ENCODE measurements at places on chromosomes 2 and 18.
A peak's percentile ranks its signal among the peaks of the same experiment; 100 is the strongest.

DNA sequence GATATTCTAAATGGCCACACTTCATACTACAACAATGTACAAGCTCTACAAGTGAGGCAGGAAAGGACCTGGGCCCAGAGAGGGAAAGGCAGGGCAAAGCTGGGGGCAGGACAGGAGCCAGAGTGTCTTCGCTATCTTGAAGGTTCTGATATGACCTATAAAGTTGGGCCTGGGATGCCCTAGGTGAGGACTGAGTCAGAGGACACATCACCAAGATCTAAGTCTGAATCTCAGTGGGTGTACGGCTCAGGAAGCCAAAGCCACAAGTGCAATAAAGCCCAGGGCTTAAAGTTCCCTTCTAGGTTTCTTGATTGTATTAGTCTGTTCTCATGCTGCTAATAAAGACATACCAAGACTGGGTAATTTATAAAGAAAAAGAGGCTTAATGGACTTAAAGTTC lies 219.1 kb downstream of the ALK start:
- no peak for DNase-seq

DNA sequence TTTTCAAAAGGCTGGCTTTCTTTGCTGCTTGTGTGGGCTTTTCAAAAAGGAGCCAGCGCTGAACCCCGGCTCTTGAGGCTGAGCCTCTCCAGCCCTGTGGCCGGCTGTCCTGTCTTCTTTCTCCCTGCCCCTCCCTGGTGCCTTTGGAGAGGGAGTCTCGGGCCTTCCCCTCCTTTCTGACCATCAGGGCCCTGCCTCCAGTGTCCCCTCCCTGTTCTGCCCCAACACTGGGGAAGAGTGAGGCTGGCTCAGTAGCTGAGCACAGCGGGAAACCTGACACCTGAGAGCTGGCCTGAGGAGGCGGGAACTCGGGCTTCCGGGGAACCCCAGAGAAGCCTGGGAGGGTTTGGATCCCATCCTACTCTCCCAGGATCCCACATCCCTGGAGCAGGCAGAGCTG lies 232.1 kb downstream of the LOXHD1 start:
- DNase-seq = no peak

GRCh38 chr2:111126581-111126980 lies 5.9 kb downstream of the BCL2L11 start:
- no peak for DNase-seq

DNA sequence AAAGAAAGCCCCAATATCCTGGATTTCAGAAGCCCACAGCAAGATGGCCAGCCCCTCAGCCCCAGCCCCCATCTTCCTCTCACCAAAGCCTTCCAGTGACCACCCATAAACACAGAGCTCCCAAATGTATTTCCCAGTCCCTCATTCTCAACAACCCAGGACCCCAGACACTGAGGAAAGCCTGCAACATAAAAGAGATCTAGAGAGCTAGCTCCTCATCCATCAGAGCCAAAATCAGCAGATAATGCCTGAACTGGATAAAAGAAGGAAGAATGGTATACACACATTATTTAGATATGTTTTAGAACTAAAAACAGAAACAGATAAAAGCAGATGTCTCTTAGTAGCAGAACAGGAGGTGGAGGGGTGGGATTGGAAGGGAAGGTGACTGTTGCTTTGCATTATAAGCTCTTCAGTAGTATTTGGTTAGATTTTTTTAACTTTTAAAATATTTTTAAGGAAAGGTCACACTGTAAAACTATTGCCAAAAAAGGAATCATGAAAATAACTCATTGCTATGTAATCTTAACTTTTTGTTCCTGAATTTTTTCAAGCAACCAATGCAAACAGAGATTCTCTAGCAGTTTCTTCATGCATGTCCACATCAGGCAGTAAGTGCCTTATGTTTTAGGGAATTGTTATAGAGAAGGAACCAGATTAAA lies 144.2 kb upstream of the PKDCC start:
- DNase-seq = no peak

DNA sequence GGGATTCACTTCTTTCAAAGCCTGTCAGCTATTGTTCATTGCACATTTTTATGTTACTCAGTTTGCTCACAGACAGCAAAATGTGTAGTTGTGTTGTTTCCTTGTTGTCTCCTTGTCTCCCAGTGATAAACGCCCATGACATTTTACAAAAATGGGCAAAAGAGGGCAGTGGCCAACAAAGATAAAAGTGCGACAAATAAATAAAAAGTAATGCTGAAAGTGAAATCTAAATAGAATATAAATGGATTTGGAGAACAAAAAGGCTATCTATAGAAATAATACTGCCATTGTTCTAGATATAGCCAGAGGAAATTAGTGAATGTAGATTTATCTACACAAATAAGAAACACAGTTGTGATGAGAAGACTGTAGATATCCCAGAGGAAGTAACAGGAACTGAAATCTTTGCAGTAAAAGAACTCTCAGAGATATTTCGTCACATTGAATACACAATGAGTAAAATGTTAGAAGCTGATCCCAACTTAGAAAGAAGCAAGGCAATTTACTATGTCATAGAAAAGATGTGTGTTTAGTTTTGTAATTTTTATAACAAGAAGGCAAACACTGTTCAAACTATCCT lies 1186.2 kb upstream of the FAM98A start:
- no peak for DNase-seq

GRCh38 chr2:71426721-71427120 lies 26.6 kb upstream of the DYSF start:
- no peak for DNase-seq

DNA sequence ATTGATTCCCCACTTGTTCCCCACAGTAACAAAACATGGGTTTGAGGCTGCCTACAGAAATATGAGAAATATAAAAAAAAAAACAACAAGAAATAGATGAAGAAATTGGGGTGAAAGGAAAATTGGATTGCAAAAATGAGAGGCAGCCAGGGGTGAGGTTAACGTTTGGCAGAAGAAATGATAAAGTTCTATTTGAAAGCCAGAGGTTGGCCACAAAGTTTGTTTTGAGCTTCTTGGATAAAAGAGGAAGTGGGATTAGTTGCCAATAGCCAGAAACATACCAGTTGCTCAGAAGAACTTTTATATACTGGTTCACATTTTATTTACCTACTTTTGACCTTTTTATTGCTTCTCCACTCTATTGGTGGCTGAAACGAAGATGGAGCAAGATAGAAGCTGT lies 67.5 kb downstream of the FASTKD2 start:
- no peak for DNase-seq

DNA sequence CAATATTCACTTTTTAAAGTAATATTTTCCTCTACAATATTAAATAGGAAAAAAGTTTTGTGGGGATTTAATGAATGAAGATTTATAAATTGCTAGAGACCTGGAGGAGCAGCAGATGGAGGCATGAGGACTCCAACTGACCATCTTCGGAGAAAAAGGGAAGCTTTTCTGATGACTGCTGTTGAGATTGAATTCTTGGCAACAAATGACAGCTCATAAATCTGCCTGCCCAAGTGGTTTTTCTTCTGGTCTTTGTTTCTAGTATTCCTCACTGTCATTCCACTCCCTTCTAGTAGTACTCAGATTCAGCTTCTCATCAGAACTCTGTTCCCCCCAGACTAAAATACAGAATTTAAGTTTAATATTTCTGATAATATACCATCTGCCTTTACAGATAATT lies 157.0 kb downstream of the EML6 start:
- DNase-seq = peak; percentile 47

- DNase-seq = no peak
Observed at GRCh38 chr2:102142829-102143449, 393 bp downstream of the IL1R1 start.

DNA sequence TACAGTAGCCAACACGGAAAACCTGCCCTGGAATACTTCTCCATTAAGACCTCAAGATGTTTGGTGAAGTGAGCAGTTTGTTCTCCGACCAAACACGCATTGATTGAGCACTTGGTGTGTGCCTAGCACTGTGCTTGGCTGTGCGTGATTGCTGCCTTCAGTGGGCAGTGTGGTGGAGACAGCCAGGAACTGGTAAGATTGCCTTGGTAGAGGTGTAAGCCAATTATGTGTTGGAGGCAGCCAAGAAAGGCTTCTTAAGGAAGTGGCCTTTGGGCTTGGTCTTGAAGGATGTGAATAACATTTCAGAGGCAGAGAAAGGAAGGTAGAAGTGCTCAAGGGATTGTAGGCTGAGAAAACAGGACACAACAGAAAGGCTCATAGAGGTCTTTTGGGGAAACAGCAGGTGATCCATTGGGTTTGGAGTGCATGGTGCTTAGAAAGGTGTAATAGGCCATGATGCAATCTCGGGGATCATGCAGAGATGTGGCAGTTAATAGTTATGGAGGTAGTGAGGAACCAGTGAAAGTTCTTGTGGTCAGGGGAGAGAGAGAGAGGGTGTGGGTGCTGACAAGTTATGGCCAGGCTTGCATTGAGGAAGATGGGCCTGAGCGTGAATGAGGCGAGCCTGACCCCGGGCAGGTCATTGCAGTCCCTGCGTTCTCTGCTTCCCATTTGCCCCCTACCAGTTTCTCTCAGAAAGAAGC lies 6.3 kb downstream of the B3GNT2 start:
- DNase-seq = no peak

DNA sequence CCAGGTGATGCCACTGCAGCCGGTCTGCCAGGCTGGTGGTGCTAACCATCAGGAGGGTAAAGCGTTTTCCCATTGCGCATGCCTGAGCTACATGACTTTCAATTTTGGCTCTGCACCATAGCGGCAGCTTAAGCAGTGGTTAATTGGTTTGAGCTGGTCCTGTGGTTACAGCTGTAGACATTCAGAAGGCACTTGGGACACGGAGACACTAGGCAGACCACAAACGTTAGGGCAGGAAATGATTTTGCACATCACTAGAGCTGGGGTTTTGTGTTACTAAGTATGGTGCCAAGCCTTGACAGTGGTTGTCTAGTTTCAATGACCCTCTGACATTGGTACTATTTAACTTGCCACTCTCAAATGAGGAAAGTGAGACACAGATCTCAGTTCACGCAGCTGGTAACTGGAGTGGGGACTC lies 28.9 kb upstream of the CNOT11 start:
- no peak for DNase-seq

DNA sequence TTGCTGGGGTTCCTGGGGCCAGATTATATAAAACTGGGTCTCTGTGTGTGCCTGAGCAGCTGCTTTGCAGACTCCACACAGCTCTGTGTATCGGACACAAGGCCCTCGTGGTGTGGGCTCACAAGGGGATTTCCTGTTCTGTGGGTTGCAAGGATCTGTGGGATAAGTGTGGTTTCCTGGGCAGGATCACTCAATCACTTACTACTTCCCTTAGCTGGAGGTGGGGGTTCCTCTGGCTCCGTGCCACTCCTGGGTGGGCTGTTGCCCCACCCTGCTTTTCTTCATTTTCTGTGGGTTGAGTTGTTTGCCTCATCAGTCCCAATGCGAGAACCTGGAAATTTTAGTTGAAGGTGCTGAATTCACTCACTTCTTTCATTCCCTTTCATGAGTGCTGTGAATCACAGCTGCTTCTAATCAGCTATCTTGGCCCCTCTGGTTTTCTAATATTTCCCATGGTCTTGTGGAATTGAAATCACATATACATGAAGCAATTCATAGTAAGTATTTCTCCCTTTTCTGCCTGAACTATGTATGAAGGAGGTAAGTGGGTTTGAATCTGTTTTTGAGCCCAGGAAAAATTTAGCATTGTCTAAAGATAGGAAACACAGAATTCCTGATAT lies 196.3 kb downstream of the DCDC2C start:
- no peak for DNase-seq

- no peak for DNase-seq
Observed at GRCh38 chr2:73173781-73174180, 28.6 kb upstream of the NOTO start.

DNA sequence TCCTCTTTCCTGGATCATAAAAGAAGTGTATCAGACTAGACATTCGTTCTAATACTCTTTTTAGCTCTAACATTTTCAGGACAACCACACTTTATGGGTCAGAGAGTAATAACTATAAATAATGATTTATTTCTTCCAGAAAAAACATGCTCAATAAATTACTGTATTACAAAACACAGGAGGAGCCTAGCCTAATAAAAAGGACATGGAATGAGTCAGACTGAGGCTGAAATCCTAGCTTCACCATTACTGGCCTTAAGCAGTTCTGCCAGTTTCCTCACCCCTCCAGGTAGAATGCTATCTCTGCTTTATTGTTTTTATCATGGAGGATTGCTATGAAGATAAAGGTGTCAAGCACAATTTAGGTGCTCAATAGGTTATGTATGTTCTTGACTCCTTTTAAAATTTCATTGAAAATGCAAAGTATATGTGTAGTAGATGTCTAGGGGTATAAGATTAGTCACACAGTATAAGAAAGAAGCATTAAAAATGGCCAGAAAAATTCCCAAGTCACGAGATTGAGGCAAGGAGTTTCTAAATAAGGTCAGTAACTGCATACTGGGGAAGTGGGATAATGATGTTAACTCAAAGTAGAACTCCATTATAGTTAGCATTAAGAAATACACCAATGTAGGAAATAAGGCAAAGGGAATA lies 105.5 kb upstream of the NEUROD1 start:
- DNase-seq = no peak

GRCh38 chr2:11505652-11506610 lies 27.9 kb upstream of the GREB1 start:
- DNase-seq = no peak

DNA sequence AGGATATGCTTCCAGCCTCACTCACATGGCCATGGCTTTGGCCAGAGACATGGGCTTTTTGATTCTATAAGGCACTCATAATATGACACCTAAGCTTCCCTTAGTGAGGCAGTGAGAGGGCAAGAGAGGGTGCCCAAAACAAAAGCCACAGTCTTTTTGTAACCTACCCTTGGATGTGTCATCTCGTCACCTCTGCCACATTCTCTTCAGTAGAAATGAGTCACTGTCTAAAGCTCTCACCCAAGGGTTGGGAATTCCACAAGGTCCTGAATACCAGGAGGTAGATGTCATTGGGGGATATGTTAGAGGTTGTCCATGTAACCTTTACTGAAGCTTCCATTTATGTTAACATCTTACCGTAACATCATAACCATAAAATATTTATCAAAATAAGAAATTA lies 108.4 kb downstream of the ALMS1 start:
- DNase-seq = no peak

GRCh38 chr2:105220604-105221003 lies 20.9 kb upstream of the GPR45 start:
- DNase-seq = no peak

- DNase-seq = no peak
Observed at GRCh38 chr2:112688086-112688880, 32.5 kb upstream of the NT5DC4 start.

GRCh38 chr2:70473101-70473722 lies 80.4 kb downstream of the TGFA start:
- no peak for DNase-seq

GRCh38 chr2:64225491-64225890 lies 81.3 kb upstream of the PELI1 start:
- DNase-seq = no peak

- no peak for DNase-seq
Observed at GRCh38 chr2:85590950-85591349, 4.6 kb upstream of the RNF181 start.

GRCh38 chr2:72395096-72395495 lies 247.4 kb upstream of the CYP26B1 start:
- no peak for DNase-seq

DNA sequence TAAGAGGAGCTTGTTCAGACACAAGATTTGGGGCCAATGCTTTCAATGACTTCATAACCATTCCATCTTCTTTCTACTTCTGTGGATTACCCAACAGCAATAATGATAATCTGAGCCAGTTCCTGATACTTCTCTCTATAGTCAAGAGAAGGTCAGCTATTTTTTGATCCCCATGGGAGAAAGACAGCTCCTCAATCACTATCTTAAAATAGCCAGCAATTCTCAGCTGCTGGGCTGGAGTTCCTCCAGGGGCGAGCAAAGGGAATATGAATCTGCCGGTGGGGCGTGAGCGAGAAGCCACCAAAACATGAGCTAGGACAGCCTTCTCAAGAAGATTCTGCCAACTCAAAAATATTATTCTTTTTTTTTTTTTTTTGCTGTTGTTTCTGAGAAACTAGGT lies at the start of gene TMEM182:
TMEM182 (plus strand) TSS at position 269 of the 400 bp plus-strand sequence. CDS start 187 bp downstream, outside the sequence.
- DNase-seq = no peak
